ENCODE measurements at places on chromosomes 12 and 14. TPM values are rescaled to one million over a fixed set of nuclear protein-coding genes. Genes with fewer than 3 reads are reported as not detected.

GRCh38 chr12:25995906-25996305, 37.4 kb downstream of the RASSF8 start:
- peaks cover 15% of the 10 kb centered on the region for H3K4me1 ChIP-seq
- no peak overlapping the region for H3K27ac ChIP-seq
- no peak for DNase-seq
- H3K36me3 ChIP-seq = no peaks in the 10 kb centered on the region
- no peak overlapping the region for H3K4me3 ChIP-seq

PLBD1 gene
- total RNA-seq = 17.8 TPM

DNA sequence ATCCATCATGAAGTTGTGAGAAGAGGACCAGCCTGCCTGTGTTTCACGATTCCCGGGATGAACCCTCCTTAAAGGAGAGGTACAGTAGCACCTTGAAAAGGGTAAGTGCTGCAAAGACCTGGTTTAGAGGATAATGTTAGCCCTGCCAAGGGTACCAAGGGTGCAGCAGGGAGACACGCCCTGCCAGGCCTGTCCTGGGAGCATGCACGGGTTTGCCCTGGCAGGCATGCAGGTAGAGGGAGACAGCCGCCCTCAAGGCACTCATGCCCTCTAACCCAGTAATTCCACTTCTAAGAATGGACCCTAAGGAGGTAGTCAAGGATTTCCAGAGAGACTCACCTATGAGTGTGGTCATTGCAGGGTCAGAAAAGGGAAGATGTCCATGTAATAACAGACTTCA, 65.0 kb downstream of the DIO3 start:
- no peaks in the 10 kb centered on the region for H3K27me3 ChIP-seq
- peaks cover 13% of the 10 kb centered on the region for H3K4me1 ChIP-seq
- no peak for DNase-seq

DNA sequence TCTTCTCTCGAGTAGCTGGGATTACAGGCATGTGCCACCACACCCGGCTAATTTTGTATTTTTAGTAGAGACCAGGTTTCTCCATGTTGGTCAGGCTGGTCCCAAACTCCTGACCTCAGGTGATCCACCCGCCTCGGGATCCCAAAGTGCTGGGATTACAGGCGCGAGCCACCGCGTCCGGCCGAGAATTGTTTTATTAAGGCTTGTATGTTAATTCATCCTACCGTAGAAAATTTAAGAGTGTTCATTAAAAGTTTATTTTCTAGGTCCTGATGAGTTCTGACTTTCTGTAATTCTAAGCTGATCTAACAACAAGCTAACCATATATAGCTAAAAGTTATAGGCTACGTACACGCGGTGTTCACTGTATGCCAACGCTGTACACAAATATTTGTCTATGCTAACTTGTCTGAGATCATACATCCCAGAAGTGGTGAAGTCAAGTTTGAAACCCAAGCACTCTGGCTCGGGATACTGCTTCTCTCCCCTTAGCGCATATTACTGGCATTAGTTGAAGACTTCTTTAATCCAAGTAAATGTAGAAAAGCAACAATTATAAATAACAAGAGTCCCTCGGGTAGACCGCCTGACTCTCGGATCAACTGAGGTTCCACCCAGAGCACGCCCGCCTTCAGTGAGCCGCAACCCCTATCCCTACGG, 570 bp upstream of the MRPS35 start:
- peak; percentile 48 for DNase-seq
- H3K4me1 ChIP-seq = peaks cover 14% of the 10 kb centered on the region

DNA sequence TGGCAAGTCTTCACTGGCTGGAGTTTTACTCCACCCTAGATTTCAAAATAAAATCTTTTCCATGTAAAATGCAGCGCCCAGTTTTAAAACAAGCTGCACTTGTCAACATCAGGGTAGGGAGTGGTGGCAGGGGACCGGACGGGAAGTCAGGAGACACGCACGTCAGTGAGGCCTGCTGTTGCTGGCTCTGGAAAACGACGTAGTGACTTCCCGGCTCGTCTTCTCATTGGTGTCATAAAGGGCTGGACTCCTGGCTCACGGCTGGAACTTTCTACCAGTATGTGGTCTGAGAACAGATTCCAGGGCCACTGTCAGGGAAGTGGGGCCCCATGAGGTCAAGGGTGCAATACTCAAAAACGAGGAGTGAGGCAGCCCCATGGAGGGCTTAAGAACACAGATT, 64.2 kb upstream of the FOXN3 start:
- DNase-seq = no peak

GRCh38 chr12:131381716-131382430, 329.0 kb upstream of the SFSWAP start:
- no peaks in the 10 kb centered on the region for H3K36me3 ChIP-seq
- no peaks in the 10 kb centered on the region for H3K4me1 ChIP-seq
- no peak overlapping the region for H3K27ac ChIP-seq
- peaks cover 9% of the 10 kb centered on the region for H3K27me3 ChIP-seq
- H3K4me3 ChIP-seq = no peak overlapping the region

GRCh38 chr12:104505095-104505818, 48.5 kb downstream of the CHST11 start:
- no peak for DNase-seq
- no peaks in the 10 kb centered on the region for H3K36me3 ChIP-seq
- no peaks in the 10 kb centered on the region for H3K27me3 ChIP-seq

GRCh38 chr12:2264651-2265232, 212.0 kb downstream of the CACNA1C start:
- no peaks in the 10 kb centered on the region for H3K27me3 ChIP-seq
- no peaks in the 10 kb centered on the region for H3K4me1 ChIP-seq
- H3K27ac ChIP-seq = peak overlapping the region; percentile 46
- H3K36me3 ChIP-seq = no peaks in the 10 kb centered on the region

DNA sequence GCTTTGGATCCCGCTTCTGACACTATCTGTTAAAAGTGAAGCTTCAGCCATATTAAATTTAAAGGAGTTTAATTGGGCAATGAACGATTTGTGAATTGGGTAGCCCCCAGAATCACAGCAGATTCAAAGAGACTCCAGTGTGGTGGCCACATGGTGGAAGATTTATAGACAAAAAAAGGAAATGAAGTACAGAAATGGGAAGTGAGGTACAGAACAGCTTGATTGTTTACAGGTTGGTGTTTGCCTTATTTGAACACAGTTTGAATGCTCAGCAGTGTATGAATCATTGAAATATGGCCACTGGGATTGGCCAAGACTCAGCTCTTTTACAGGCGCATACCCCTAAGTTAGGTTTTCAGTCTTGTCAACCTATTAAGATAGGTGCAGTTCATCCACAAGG, 21.9 kb downstream of the CCDC91 start:
- H3K27me3 ChIP-seq = no peaks in the 10 kb centered on the region
- H3K36me3 ChIP-seq = no peaks in the 10 kb centered on the region
- no peak for DNase-seq
- H3K4me1 ChIP-seq = no peaks in the 10 kb centered on the region
- no peak overlapping the region for H3K4me3 ChIP-seq
- no peak overlapping the region for H3K27ac ChIP-seq

DNA sequence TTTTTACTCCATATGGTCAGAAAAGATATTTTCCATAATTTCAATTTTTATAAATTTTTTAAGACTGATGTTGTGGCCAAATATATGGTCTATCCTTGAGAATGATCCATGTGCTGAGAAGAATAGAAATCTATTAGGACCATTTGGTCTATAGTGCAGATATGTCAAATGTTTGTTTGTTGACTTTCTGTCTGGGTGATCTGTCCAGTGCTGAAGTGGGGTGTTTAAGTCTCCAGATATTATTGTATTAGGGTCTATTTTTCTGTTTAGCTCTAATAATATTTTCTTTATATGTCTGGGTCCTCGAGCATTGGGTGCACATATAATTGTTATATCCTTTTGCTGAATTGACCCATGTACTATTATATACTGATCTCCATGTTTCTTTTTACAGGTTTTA, 308.9 kb upstream of the LMO3 start:
- no peaks in the 10 kb centered on the region for H3K27me3 ChIP-seq
- H3K4me1 ChIP-seq = no peaks in the 10 kb centered on the region
- H3K27ac ChIP-seq = no peak overlapping the region
- H3K36me3 ChIP-seq = no peaks in the 10 kb centered on the region
- DNase-seq = no peak
- H3K4me3 ChIP-seq = no peak overlapping the region

- no peaks in the 10 kb centered on the region for H3K36me3 ChIP-seq
- no peaks in the 10 kb centered on the region for H3K4me1 ChIP-seq
- H3K27me3 ChIP-seq = no peaks in the 10 kb centered on the region
- H3K4me3 ChIP-seq = no peak overlapping the region
- H3K27ac ChIP-seq = no peak overlapping the region
- no peak for DNase-seq
Measured at GRCh38 chr12:93016752-93017350, 87.8 kb upstream of the EEA1 start.

DNA sequence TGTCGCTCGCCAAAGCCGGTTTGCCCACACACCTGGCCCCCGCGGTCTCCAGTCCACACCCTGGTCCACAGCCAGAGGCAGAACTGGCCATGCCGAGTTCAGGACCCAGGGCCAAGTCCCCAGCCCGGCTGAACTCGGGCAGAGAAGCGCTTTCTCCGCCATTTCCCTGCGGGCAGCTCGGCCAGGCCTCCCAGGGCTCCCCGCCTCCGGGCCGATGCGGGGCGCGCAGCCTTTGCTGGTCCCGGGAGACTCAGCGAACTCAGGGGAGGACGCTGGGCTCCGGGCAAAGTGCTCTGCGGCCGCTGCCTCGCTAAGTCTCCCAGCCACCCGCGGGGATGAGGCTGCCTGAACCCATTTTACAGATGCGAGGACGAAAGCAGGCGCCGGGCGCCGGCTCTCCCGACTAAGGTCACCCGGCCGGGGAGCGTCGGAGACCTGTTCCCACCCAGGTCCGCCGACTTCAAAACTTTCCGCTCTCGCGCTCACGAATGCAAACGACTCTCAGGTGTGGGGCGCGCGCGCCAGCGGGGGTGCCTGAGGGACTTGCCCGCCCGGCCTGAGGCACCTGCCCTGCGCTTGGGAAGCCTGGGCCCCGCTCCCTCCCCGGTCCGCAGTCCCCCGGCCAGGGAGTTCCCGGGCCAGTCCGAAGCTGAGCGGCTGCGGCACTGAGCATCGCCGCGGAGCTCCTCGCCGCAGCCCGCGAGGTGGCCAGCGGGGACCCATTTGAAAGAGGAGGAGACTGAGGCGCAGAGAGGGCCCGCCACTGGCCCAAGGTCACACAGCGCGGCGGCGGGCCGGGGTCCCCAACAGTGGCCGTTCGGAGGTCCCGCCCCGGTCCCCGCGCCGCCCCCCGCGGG, 627 bp downstream of the TESC start:
- H3K36me3 ChIP-seq = no peaks in the 10 kb centered on the region
- peak overlapping the region; percentile 66 for H3K4me3 ChIP-seq
- H3K27ac ChIP-seq = no peak overlapping the region
- peaks cover 20% of the 10 kb centered on the region for H3K4me1 ChIP-seq
- DNase-seq = peak; percentile 90
- H3K27me3 ChIP-seq = peaks cover 14% of the 10 kb centered on the region

DNA sequence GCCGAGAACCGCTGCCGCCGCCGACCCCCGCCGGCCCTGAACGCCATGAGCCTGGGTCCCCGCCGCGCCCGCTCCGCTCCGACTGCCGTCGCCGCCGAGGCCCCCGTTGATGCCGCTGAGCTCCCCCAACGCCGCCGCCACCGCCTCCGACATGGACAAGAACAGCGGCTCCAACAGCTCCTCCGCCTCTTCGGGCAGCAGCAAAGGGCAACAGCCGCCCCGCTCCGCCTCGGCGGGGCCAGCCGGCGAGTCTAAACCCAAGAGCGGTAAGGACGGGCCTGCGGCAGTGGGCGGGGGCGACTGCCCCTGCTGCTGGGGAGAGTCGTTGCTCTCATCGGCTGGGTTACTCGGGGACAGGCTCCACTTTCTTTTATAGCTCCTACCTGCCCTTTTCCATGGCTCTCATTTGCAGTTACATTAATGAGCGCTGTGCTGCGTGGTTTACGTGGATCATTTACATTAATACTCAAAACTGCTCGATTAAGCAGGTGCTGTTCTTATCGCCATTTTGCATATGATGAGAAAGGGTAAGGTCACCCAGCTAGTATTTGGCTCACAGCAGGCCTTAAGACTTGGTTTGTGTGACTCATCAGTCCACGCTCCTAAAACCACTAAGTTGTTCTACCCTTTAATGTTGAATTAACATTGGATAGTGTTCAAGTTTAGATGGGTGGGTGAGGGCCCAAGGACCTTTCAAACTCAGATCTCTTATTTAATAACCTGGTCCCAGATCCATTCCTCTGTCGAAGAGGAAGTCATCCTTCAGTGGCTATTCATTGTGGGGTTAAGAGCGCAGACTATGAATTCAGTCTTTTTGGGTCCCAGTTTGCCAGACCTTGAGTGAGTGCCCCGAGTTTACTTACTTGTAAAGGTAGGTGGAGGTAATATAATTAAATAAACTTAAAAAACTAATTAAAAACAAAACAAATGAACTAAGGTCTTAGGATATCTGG, 823 bp downstream of the RNF10 start:
- no peaks in the 10 kb centered on the region for H3K36me3 ChIP-seq
- no peak for DNase-seq
- peaks cover 49% of the 10 kb centered on the region for H3K4me1 ChIP-seq
- peak overlapping the region; percentile 59 for H3K4me3 ChIP-seq

DNA sequence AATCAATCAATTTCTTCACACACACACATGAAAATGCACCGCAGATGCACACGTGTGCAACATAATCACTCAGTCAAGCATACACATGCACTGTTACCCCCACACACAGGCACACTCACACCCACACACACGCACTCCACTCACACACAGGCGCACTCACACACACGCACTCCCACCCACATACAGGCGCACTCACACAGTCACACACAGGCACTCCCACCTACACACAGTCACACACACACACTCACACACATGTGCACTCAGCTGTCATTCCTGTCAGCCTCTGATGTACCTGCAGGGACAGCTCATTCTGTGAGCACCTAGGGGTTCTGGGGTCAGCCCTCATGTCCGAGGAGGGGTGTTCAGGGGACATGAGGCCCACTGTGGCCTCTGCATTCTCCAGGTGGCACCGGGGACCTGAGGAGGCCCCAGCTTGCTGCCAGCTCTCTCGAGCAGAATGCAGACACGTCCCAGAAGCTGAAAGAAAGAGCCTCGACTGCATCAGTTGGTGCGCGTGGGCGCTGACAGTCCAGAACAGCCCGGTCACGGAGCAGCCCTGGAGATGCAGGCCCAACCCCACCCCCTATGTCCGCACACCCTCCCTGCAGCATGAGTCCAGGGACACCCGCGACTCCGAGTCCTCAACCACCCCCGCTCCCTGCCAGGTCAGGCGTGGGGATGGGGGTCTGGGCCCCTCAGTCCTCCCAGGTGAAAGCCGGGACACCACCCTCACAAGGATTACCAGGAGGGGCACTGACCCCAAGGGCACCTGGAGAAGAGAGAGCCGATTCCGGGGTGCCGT, 69.3 kb downstream of the NOC4L start:
- no peak overlapping the region for H3K4me3 ChIP-seq
- H3K4me1 ChIP-seq = no peaks in the 10 kb centered on the region
- no peaks in the 10 kb centered on the region for H3K36me3 ChIP-seq
- no peak overlapping the region for H3K27ac ChIP-seq
- no peaks in the 10 kb centered on the region for H3K27me3 ChIP-seq
- DNase-seq = no peak

GRCh38 chr14:83994020-83994419, 1535.9 kb upstream of the FLRT2 start:
- no peaks in the 10 kb centered on the region for H3K27me3 ChIP-seq
- H3K27ac ChIP-seq = no peak overlapping the region
- no peak for DNase-seq
- no peaks in the 10 kb centered on the region for H3K36me3 ChIP-seq
- no peaks in the 10 kb centered on the region for H3K4me1 ChIP-seq

All from upper lobe of left lung (tissue), 6 donors.